ENCODE measurements at places on chromosomes 6 and 20.

- DNase-seq = no peak
Observed at GRCh38 chr6:150617496-150618460, 18.1 kb downstream of the PLEKHG1 start.

DNA sequence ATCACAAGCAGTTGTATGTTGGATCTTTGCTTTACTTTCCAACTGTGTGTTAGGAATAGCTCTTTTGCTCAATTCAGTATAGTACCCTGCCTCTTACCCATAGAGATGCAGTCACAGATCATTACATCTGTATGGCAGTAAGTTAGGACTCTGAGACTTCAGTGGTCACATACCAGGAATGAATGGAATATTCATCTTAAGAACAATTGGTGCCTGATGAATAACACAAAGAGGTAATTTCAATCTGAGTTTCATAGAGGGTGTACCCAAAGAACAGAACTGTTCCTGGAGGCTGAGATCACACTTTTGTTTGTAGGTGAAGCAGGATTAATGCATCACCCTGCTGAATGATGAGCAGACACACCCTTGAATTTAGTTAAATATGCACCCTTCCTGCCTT, 28.7 kb upstream of the KIF13A start:
- no peak for DNase-seq

- DNase-seq = no peak
Observed at GRCh38 chr6:106275692-106276091, 49.9 kb downstream of the ATG5 start.

- peak; percentile 45 for DNase-seq
Observed at GRCh38 chr6:136510782-136511181, 39.4 kb downstream of the MAP7 start.

All from stimulated activated CD4-positive, alpha-beta T cell treated with anti-CD3 and anti-CD28 coated beads, Interleukin-12 subunit alpha, Interleukin-12 subunit beta, amount 100 ng/mL, for 48 hours (primary cell).